Hematopoietic multipotent progenitor cell treated with erythropoietin and hydrocortisone succinate and interleukin-3 and kit ligand, for 8 days (in vitro differentiated cells): ENCODE measurements at places on chromosomes 5 and 9.

DNA sequence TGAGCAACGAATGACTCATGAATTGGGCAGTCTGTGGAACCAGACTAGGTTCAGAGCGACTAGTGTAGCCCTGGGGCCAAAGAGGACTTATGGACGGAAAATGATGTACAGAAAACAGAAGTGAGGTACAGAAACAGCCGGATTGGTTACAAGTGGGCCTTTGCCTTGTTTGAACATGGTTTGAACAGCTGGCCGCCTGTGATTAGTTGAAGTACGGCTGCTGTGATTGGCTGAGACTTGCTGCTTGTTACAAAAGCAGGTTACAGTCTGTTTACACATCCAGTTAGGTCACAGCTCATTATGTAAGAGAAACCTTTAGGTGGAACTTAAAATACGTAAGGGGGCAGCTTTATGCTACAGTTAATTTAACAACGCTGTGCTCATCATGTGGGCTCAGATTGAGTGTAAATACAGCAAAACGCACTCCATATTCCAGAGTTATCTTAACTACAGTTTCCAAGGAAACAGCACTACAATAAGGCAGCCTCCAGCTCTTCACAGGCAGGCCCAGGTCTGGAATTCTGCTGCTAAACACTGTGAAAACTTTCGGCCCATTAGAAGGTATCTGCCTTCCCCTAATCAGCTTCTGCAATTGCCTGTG lies 6.5 kb downstream of the AMACR start:
- DNase-seq, result no peak

DNA sequence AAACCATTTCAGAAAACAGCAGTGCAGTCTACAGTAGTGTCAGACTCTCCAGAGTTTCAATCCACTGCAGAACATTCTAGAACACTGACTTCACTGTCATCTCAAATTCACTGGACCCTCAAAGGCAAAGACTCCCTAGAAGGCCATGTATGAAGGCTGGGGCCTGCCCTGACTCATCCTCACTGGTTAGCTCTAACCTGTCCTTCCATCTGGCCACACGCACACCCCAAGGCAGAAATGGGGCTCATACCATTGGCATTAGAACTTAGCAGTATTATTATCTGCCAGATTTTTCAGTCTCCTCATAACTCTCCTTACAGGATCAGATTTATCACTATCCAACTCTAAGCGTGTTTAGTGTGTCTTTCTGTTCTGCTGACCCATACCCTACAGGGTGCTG lies 20.4 kb downstream of the S1PR3 start:
- DNase-seq, result no peak

DNA sequence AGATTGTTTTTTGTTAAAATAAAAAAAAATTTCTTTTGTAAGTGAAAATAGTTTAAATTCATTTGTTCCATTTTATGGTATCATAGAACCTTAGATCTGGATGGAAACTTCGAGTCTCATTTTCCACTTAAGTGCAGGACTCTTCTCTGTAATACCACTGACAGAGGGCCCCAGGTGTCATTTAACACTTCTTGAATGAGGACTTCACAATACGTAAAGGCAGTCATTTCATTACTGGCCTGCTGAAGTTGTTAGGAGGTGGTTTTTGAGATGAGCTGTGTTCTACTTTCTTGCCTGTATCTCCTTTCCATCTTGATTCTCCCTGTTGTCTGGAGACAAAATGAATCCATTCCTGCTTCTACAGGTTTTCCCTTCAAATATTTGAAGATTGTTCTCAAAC lies 455.3 kb downstream of the DMRT2 start:
- DNase-seq, result no peak

- DNase-seq, result no peak
Observed at GRCh38 chr5:144549580-144549979, 378.9 kb downstream of the KCTD16 start.

DNA sequence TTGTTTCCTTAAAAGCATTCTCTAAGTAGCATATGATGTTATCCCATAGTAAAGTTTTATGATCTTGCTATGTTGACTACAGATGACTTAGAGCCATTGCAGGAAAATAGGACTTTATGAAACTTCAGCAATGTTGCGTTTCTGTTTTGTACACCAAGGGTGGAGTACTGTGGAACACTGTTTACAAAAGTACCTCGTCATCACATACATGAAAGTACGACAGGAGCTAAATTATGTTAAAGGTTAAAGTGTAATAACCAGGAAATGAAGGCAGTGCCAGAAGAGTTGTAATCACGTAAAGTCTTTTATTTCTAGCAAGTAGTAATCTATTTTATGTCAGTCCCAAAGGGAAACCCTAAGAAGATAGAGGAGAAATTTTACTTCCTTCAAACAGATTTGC lies 50.9 kb downstream of the C9orf85 start:
- DNase-seq, result no peak

- no peak for DNase-seq
Observed at GRCh38 chr5:175896301-175897040, 25.1 kb downstream of the CPLX2 start.

DNA sequence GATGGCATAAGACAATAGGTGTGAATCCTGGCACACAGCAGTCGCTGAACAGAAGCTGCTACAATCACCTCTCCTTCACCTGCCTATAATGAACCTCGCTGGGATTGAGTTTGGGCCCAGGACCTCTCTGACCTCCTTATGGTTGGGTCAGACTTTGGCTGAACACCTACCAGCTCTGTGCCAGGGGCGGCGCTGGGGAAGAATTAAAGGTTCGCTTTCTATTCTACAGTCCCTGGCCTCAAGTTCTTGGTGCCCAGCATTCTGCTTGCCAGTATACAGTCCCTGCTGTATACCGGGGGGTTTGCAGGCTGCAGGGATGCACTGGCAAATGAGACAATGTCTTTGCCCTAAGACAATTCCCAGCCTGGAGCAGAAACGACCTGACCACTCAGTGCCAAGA lies 895 bp upstream of the STRBP start:
- DNase-seq, result no peak
